NCI-H1930 (cell line): ENCODE measurements at places on chromosomes 12 and 14.

GRCh38 chr12:55831447-55831815 lies 2.0 kb upstream of the DNAJC14 start:
- DNase-seq: no peak

DNA sequence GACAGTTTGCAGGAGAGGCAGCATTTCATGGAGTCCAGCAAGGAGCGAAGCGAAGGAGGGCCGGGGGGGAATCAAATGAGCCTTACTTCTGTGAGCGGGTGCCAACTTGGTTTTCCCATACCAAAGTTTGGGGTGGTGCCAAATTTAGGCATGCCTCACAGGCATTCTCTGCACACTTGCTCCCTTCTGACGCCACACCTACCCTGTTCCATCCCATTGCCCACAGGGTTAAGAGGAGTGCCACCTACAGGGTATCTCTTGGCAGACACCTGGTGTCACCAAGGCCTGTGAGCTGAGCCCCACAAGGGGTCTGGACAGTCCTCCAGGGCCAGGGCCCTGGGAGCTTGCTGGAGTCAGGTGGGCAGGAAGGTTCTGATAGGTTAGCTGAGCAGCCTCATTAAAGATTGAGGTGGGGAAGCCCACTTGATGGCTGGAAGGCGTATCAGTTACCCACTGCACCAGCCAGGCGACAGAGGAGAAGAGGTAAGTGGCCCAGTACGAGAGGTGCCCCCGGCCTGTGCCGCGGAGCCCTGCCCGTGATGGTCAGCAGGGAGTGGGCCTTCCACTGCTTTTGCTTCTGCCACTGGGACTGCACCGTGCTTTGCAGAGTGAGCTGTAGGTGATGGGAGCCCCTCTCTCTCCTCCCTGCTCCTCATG lies 45.2 kb downstream of the DEGS2 start:
- no peak for DNase-seq

- no peak for DNase-seq
Observed at GRCh38 chr12:54421175-54421878, 2.3 kb upstream of the ITGA5 start.

DNA sequence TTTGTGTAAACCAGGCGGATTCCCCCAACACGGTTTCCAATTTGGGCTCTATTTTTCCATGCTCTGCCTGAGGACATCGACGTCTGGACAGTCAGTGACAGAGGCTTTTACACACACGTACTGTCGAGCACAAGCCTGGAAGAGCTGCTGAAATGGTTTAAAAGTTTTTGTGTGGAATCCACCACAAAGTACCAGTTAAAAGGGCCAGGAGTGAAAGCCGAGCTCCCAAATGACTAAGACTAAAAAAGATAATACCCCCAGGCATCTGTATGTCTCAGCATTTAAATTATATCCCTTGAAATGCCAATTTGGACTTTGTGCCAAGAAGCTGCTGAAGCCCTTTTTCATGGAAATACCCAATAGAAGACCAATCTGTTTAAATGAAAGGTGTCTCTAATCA lies 173.2 kb downstream of the EGLN3 start:
- no peak for DNase-seq

DNA sequence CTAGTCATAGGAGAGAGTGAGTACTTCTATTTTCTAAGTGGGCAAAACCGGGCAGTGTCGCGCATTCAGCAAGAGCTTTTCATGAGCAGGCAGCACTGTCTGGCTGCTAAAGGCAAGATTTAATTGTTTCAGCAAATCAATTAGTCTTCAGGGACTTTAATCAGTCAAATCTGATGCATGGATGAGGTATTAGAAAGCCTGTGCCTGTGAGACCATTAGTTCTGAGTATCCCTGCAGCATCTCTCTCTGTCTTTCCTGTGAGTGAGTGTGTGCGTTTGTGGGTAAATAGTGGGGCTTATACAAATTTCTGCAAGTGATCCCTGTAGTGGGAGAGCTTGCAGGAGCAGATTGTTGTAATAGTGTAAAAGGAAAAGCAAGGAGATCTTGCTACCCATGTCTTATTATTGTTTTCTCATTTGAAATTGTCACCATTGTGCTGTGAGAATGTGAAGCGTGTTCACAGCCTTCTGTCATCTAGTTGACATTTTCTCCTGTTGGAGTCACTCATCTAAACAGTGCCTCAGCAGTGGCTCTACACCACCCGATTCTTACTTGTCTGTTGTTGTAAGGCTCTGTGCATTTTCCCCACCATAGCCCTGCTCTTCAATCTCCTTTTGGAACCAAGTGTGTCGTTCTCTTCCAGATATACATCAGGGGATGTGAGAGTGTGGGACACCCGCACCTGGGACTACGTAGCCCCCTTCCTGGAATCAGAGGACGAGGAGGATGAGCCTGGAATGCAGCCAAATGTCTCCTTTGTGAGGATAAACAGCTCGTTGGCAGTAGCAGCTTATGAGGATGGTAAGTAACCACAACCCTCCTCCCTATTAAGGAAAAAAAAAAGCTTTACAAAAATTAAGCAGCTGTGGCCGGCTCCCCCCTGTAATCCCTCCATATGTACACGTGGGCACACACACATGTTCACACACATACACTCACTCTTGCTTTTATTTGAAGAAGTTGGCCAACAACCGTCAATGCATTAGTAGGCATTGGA lies 53.6 kb downstream of the FBXW8 start:
- no peak for DNase-seq

GRCh38 chr12:131013118-131013517 lies 59.4 kb downstream of the ADGRD1 start:
- no peak for DNase-seq

DNA sequence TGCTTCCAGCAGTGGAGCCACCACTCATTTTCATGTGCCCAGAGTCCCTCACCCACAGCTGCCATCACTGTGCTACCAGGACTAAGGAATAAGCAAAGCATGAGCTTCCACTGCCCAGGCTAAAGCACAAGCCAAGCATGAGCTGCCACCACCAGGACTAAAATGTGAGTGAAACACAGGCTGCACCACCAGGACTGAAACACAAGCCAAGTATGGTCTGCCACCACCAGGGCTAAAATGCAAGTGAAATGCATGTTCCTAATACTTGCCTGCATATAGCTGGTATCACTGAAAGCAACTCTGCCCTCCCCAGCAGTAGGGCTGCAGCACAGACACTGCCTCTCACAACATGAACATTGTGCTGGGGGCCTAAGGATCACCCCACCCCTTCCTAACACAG lies 30.0 kb downstream of the CEP83 start:
- no peak for DNase-seq

- DNase-seq: no peak
Observed at GRCh38 chr12:460261-461230, 807 bp downstream of the B4GALNT3 start.
